ENCODE measurements at places on chromosomes 16 and 17.

DNA sequence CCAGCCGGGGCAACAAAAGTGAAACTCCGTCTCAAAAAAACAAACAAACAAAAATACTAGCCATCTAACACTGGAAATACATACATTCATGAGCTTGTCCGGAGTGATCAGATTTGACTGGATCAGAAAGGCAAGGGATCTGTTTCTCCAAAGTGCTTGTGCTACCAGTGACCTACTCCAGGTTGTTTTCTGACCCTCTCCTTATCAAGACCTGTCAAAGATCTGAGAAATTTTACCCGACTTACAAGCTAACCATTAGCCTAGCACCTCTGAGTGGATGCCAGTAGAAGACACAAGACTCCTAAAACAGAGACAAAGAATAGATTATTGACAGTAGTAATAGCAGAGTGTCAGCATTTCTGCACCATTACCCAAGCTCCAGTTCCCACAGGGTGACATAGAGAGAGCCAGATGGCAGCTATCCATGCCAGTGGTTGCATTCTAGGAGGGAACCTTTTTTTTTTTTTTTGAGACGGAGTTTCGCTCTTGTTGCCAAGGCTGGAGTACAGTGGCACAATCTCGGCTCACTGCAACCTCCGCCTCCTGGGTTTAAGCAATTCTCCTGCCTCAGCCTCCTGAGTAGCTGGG, 9.8 kb downstream of the ASPA start:
- no peak for DNase-seq

GRCh38 chr16:61929776-61930175, 106.5 kb downstream of the CDH8 start:
- DNase-seq: no peak

DNA sequence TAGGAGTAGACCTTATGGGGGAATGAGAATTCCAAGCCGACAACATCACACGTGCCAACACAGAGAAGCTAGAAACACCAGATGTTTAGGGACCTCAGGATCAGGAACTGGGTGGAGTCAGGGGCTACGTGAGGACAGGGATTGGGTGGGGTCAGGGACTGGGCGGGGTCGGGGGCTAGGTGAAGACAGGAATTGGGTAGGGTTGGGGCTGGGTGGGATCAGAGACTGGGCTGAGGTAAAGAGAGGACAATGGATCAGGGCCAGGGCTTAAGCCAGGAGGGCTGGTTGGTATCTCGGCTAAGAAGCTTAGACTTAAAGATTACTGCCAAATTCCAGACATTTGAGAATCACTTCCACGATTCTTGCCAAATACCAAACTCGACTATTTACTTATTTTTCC, 11.6 kb downstream of the TEKT5 start:
- no peak for DNase-seq

GRCh38 chr17:40317345-40317873, 8.4 kb downstream of the RARA start:
- peak; percentile 60 for DNase-seq

GRCh38 chr17:45127548-45128300, 4.6 kb downstream of the PLCD3 start:
- no peak for DNase-seq

DNA sequence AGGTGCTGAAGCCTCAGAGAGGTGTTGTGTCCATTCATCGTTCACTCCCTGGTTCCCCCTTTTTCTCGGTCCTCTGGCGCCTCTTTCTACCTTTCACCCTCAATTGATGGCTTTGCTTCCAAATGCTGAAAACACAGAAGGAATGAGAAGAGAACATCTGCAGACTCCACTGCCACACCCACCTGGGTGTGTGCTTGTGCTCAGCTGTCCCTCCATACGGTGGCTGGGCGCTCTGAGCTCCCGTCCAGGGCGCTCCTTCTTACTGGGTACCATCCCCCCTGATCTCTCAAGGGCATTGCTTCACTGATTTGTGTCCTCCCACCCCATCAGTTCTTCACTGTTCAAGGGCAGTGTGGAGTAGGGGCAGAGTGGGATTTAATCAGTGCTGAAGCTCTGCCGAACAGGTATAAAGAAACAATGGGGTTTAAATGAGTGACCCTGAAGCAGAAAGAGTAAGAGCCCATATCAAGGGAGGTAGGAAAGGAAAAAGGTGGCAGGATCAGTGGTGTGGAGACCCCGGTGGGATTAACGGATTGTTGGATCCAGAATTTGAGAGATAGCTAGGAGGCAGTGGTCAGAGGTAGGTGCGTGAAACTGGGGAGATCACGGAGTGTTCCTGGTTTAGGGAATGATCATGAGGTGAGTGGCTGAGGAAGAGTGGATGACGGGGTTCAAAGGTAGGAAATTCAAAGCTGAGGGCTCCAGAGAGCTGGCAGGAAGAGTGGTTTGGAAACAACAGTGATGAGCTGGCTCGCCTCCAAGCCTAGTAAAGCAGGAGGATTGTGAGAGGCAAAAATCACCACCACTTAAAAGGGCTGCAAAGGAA, 40.8 kb downstream of the MRTFB start:
- no peak for DNase-seq
